ENCODE measurements at places on chromosomes 12 and 14.

GRCh38 chr14:60079723-60080122 is 12.0 kb upstream of the PCNX4 start:
- no peak for DNase-seq

DNA sequence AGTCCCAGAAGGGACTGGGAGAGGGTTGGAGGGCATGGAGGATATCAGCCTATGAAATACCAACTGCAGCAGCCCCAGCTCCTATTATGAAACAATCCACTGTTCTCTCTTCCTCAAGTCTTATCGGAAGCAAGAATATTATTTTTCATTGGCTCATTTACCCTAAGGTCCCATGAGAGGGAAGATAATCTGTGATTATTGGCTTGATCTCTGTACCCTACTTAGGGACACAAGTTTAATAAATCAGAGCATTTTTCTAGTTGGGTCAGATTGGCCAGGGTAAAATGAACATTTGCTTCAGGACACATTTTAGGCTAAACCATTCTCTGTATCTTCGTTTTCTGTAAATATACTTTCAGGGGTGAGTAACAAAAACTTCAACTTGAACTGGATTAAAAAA is 43.1 kb upstream of the GNG2 start:
- no peak for DNase-seq

DNA sequence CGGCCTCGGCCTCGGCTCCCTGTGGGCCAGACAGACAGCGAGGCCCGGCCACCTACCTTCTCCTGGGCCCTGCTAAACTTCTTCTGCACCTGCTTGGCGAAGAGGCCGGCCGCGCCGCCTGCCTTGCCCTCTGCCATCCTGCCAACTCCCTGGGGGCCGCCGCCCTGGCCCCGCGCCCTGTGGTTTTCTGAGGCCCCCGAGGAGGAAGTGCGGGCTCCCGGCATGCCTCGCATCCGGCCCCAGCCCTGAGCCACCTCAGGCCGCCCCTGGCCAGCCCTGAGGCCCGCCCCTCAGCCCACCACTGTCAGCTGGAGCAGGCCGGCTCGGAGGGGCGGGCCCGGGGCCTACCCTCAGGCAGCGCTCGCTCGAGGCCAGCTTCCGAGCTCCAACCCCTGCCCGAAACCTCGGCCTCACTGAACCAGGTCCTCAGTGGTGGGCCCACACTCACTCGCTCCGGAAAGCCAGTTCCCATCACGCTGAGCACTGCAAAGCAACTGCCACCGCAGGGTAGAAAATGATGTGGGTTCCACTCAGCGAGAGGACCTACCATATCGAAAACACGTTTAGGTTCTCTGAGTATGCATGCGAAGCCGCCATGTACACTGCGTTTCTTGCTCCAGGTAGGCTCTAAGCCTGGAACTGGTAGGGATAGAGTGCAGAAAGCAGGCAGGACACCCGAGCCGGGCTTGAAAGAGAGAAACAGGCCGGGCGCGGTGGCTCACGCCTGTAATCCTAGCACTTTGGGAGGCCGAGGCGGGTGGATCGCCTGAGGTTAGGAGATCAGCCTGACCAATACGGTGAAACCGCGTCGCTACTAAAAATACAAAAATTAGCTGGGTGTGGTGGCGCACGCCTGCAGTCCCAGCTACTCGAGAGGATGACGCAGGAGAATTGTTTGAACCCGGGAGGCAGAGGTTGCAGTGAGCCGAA is at the start of gene BIN2:
Gene BIN2, minus strand, starts transcription at position 209 of the 930 bp plus-strand sequence. Its CDS starts 72 bp downstream, at position 137.
- no peak for DNase-seq

GRCh38 chr14:75487155-75487671 is 35.1 kb upstream of the BATF start:
- DNase-seq = no peak

DNA sequence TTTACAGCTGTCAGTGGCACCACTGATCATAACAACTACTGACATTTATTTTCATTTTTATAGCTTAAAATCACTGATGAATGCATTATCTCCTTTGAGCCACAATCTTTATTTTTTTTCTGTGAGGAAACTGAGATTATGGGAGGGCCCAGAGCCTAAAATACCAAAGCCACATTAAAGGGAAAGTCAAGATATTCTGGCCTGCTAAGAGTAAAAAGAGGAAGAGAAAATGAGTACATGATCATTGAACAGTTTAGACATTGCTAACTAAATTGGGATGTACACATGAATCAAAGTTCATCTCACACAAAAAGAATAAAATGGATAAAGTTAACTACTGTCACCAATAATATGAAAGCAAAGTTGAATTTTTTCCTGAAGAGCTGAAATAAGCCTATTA is 170.5 kb upstream of the GARIN2 start:
- no peak for DNase-seq

GRCh38 chr12:4505376-4505986 is 33.2 kb upstream of the RAD51AP1 start:
- no peak for DNase-seq

DNA sequence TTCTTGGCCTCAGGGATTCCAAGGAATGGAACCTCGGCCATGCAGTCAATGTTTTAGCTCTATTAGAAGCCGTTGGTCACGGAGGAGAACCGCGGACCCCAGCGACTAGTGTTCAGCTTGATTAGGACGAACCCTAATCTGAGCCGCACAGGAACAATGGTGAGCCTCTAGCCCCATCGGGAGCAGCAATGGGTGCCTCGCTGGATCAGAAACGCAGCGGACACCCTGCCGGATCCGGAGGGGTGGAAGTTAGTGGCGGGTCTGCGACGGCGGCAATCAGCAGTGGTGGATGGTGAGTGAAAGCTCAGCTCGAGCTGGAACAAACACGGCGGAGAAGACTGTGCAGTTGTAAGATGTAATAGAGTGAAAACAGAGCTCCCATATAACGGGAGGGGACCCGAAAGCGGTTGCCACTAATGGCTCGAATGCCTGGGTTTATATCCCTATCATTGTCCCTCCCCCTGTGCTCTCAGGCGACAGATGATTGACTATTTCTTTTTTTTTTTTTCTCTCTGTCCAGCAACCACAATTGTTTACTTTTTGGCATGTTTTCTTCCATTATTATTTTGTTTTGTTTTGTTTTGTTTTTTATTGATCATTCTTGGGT is 127.7 kb downstream of the ZNF664 start:
- no peak for DNase-seq

- DNase-seq = no peak
Measured at GRCh38 chr14:68089146-68089731, 269.7 kb downstream of the RAD51B start.

GRCh38 chr14:71725922-71726579 is 206.2 kb upstream of the RGS6 start:
- no peak for DNase-seq

DNA sequence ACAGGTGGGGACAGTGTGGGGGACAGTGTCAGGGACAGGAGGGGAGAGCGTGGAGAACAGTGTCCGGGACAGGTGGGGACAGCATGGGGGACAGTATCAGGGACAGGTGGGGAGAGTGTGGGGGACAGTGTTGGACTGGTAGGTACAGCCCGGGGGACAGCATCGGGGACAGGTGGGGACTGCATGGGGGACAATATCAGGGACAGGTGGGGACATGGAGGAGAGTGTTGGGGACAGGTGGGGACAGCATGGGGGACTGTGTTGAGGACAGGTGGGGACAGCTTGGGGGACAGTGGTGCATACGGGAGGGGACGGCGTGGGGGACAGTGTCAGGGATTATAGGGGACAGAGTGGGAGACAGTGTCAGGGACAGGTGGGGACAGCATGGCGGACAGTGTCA is 212.3 kb downstream of the TMEM121 start:
- no peak for DNase-seq

- DNase-seq = no peak
Measured at GRCh38 chr12:54377007-54377406, 7.5 kb downstream of the ZNF385A start.

GRCh38 chr14:73567358-73567757 is 1.7 kb upstream of the ACOT2 start:
- no peak for DNase-seq

GRCh38 chr14:67934087-67934486 is 114.5 kb downstream of the RAD51B start:
- no peak for DNase-seq

GRCh38 chr14:21680072-21680471 is 6.5 kb upstream of the OR4E1 start:
- no peak for DNase-seq

DNA sequence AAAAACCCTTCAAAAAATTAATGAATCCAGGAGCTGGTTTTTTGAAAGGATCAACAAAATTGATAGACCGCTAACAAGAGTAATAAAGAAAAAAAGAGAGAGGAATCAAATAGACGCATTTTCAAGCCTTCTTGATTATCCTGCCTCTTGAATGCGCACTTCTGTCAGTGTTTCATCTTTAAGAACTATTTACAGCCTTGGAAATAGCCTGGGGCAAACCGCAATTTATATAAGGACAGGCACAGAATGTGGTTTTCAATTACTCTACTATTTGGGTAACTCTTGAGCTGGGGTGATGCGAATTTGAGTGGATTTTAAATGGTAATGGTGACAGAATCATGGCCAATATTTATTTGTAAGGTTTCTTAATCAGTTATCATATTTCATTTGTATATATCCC is 179.1 kb upstream of the OTX2 start:
- DNase-seq = no peak

GRCh38 chr12:100447381-100447780 is 26.3 kb upstream of the NR1H4 start:
- no peak for DNase-seq

GRCh38 chr14:23147676-23148075 is 28.6 kb upstream of the CEBPE start:
- DNase-seq = peak; percentile 71

DNA sequence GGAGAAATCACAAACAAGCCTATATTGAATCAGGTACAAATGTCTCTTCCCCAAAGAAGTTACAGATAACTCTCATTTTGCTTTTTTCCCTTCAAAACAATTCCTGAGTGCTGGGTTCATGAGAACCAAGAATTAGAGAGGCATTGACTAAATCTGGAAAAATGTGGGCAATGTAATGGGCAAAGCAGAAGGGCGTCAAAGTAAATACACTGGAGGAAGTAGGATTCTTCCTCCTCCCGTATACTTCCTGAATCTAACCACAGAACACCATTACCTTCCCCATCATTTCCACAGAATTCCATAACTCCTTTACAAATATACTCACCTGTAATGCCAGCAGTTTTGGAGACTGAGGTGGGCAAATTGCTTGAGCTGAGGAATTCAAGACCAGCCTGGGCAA is 3.0 kb upstream of the RBMS2 start:
- DNase-seq = no peak

DNA sequence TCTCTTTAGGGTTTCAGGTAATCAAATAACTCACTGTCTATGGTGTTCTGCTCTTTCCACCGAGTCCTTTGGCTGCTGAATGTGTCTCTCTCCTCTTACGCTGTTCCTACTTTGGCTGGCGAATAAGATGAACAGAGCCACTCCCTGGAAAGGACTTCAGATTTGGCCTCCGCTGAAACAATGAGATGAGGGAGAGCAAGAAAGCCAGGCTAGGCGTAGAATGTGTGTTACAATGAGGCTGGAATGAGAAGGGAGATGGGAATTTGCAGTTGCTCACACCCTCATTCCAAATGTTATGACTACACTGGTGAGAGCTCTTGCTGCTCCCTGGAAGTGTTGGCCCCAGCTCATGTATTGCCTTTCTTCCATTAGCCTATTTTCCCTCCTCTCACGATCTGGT is at the start of gene MFAP5:
Gene MFAP5, minus strand, starts transcription at position 234 of the 400 bp plus-strand sequence. CDS start 722 bp downstream, outside the sequence.
- no peak for DNase-seq

DNA sequence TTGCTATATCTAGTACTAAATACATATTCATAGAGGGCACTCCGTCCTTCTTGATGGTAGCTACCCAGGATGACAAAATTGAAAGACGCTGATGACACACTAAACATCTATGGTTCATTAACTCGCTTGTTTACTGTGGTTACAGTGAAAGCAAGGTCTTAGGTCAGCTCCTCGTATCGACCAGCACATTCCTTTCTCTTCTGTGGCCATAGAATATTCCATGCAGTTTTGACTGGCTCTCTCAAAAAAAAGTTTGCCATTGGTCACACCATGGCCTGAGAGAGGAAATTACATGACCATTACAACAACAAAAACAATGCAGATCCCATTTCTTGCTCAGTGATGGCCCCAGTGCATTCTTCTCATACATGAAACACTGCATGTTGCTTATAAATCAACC is 411.4 kb upstream of the SOX5 start:
- no peak for DNase-seq

- DNase-seq = no peak
Measured at GRCh38 chr14:89702073-89702875, 252.3 kb downstream of the EFCAB11 start.

- no peak for DNase-seq
Measured at GRCh38 chr12:3680919-3681594, 71.9 kb downstream of the CRACR2A start.

- peak; percentile 76 for DNase-seq
Measured at GRCh38 chr14:73759183-73759713, 45.1 kb upstream of the PNMA1 start.

DNA sequence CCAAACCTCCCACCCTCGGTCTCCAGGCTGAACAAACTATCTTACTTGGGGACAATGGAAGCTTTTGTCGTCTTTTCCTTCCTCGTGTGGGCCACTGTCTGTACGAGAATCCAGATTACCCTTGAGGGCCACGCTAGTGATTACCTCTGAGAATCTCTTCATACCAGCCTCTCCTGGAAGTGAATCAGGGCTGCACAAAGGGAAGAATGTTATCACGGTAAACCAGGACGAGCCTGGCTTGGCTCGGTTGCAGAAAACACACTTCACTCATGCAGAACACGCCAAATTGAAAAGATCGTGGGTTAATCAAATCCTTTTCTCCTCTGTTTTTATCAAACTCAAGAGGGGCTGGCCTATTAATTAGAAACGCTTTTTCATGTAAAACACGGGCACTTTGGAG is 51.6 kb upstream of the MYL2 start:
- no peak for DNase-seq

DNA sequence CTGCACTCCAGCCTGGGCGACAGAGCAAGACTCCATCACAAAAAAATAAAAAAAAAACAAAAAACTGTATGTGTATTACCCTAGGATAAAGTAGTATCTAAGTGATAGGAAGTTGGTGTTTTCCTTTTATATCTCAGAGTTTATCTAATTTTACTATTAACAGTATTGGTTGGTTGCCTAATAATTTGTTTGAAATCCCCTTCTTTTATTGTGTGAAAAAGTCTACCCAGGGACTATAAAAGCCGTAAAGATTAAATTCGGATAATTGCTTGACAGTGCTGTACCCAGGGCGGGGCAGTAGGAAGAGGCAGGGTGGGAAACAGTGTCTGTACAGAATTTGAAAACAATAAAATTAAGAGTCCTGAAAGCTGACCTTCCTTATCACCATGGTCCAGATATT is 78.4 kb downstream of the RASSF8 start:
- DNase-seq = no peak

- DNase-seq = no peak
Measured at GRCh38 chr12:64299628-64300027, 77.5 kb upstream of the KICS2 start.
